Eye (tissue), 1 donor: ENCODE measurements at places on chromosomes 6 and 20.

DNA sequence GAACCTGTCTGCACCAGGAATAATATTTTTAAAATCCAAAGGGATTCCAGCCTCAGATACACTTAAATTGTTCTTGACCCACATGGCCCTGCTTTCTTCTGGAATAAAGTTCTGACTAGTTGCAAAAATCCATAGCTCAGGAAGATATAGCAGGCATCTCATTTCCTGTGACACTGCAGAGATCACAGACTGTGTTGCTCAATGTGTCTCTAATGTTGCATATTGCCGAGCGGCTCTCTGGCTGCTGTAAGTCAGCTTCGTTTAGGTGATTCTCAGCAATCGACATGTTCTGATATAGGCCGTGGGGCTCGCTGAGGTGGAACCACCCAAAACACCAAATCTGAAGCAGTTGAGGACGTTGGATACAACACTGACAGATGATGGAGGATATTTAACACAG lies 498.3 kb upstream of the AGPAT4 start:
- DNase-seq, result no peak

DNA sequence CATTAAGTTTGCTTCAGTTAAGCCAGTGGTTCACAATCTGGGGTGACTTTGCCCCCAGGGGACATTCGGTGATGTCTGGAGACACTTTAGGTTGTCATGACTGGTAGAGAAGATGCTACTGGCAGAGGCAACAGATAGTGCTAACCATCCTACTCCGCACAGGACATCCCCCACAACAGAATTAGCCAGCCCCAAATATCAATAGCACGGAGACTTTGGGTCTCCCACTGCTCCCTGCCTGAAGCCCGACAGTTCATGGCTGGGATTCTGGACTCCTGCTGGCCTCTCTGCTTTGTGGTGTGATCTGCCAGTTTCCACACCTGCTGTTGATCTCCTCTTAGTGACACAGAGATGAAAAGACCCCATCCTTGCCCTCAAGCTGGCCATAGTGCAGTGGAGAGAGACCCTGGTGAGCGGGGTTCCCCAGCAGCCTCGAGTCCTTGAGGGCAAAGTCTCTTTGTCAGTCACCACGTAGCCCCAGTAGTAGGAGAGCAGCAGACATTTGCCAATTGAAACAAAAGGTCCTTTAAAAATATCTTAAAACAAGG lies 24.7 kb upstream of the TTPAL start:
- DNase-seq, result no peak

- no peak for DNase-seq
Observed at GRCh38 chr20:3632311-3633004, 30.7 kb downstream of the GFRA4 start.

GRCh38 chr20:48678421-48678820 lies 149.4 kb downstream of the PREX1 start:
- DNase-seq, result no peak

- DNase-seq, result peak; percentile 50
Observed at GRCh38 chr20:208942-209566, 18.0 kb upstream of the DEFB129 start.

DNA sequence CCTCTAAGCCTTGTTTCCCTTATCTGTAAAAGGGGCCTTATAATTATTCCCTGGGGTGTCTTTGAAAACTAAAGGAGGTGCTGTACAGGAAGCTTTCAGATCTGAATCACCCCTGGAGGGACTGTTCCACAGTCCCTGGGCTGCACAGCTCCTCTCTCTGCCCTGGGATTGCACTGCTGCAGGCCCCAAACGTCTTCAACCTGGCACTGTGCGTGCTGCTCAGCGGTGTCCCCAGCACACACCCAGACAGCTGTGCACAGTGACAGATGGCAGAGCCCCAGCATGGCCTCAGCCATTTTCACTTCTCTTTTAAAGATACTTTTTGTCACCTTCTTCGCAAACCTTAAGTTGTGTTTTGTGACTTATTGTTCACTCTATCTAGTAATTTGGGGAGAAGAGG lies 50.7 kb upstream of the INSM1 start:
- peak; percentile 32 for DNase-seq

GRCh38 chr20:53463101-53463972 lies 130.3 kb downstream of the ZNF217 start:
- no peak for DNase-seq
